Stimulated activated CD8-positive, alpha-beta memory T cell treated with anti-CD3 and anti-CD28 coated beads, Interleukin-2, amount 100 ng/mL, for 1 hour (primary cell): ENCODE measurements at places on chromosomes 4 and X.

DNA sequence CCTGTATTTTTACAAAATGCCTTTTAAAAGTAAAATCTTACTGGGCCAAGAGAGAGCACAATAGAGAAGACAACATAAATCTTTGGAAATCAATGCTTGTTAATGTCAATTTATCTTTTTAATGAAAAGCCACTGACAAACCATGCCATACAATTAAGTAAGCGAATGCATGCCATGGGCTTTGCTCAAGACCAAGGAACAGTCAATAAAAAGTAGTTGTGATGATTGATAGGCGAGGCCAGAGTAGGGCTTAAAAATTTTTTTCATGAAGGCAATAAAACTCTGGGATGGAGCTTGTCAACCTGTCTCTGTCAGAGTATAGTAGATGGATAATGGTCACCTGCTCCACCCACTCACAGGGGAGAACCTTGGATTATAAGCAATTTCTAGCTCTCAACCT lies 17.5 kb upstream of the GPM6B start:
- DNase-seq: no peak

GRCh38 chr4:162622664-162623063 lies 458.9 kb upstream of the FSTL5 start:
- no peak for DNase-seq

GRCh38 chr4:38080061-38080974 lies 120.1 kb downstream of the PTTG2 start:
- no peak for DNase-seq

DNA sequence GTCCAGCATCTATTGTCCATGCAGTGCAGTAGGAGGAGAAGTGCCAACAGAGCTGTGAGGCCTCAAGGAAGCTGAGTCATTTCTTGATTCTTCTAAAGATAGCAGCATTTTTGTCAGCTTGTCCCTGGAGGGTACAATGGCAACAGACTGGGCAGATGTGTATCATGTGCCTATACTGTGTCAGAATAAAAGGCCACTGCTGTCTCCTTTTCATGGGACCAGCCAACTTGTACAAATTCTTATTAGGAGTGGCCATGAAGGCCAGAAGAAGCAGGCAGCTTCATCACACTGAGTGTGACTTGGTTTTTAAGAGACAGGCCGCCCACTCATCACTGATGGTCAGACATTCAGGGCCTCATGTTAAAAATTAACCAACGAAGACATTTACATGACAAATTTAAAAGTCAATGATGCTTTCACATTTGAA lies 185.0 kb upstream of the FAM241A start:
- DNase-seq: no peak

DNA sequence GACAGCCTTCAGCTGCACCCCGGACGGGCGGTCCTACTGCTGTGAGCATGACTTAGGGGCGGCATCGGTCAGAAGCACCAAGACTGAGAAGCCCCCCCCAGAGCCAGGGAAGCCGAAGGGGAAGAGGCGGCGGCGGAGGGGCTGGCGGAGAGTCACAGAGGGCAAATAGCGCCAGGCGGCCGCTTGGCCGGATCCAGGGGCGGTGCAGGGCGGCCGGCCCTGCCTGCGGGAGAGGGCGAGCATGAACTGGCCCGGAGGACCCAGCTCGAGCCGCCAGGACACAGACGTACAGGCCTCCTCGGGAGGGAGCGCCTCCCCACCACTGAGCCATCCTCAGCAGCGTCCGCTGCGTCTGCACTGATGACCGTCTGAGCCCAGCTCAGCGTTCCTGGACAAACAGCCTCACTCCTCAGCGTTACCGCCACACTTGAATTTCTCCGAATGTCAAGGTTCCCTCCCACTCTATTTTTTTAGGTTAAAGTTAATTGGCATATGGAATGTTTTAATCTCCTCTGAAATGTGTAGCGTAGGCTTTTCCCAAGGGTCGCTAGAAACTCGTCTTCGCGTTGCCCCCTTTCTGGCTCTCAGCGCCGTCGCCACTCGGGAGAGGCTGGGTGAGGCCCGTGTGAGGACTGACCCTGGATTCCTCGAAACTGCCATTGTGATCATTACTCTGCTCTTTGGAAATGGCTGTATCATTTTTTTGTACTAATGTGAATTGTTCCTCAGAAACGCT lies 29.9 kb downstream of the NELFA start:
- DNase-seq: no peak
